ACHN (cell line): ENCODE measurements at places on chromosomes 12 and 14.

- peak; percentile 13 for DNase-seq
These were observed 49.2 kb downstream of the SLC35F4 start for GRCh38 chr14:57816568-57817284.

- DNase-seq = no peak
These were observed 3.7 kb upstream of the CISTR start for GRCh38 chr12:53755451-53755891.

DNA sequence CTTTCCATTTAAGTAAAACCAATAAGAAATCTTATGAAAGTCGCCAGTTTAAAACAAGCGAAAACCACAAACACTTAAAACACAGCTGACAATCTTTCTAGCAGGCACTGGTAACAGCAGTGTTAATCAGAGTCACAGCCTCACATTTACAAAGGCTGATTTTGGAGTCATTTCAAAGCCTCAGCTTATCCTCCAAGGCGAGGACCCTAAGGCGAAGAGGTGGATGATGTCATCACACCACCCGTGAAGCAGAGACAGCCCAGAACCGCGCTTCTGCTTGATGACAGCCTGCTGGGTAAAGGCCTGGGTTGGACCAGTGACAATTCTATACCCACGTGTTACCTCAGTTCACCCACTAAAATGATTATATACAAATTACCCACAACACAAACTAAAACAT is 10.1 kb downstream of the GOLGA3 start:
- no peak for DNase-seq

DNA sequence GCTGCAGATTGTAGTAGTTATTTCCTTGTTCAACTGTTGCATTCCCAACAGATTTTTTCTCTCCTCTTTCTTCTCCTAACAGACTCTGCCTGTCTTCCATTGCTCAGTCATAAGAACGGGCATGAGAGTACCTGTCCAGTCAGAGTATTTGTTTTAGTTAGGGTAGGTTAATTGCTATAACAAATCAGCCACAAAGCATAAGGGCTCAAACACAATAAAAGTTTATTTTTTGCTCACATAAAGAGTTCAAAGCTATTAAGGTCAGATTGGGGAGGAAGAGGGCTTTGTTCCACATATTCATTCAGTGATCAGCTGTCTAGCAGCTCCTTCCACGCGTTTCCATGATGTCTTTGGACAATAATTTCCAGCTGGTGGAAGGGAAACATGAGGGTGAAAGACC is 92.8 kb upstream of the PLXNC1 start:
- no peak for DNase-seq

GRCh38 chr14:97299661-97300060 is 502.5 kb downstream of the VRK1 start:
- DNase-seq = no peak

- peak; percentile 58 for DNase-seq
These were observed 42.7 kb downstream of the ATF7IP start for GRCh38 chr12:14408208-14408607.

GRCh38 chr14:76922092-76922491 is 95.9 kb downstream of the LRRC74A start:
- no peak for DNase-seq

DNA sequence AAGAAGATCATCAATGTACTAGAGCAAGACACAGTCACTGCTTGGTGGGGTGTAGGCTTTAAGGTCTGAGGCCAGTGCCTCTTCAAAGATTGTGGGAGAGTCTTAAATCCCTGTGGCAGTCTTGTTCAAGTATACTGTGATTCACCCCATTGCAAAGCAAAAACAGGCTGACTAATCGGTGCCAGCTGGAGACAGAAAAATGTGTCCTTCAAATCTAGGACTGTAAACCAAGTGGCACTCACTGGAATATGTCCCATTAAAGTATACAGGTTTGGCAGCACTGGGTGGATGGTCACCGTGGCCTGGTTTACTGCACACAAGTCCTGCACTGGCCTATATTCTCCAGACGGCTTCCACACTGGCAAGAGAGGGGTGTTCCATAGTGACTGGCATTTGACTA is 1315.3 kb downstream of the TMEM121 start:
- no peak for DNase-seq

DNA sequence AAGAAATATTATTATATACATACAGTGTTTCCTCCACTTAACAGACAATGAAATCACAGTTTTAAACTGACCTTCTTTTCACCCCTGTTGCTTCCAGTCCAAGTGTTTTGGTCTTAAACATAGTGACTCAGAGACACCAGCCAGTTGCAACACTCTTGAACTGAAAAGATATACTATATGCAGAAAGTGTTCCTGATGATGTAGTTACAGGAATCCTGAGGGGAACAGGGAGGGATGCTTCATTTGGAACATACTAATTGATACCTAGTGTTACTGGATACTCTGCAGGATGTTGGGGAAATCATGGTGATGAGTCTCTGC is 420.8 kb downstream of the CCDC91 start:
- peak; percentile 9 for DNase-seq

GRCh38 chr12:92404259-92404894 is 258.7 kb upstream of the BTG1 start:
- DNase-seq = no peak

DNA sequence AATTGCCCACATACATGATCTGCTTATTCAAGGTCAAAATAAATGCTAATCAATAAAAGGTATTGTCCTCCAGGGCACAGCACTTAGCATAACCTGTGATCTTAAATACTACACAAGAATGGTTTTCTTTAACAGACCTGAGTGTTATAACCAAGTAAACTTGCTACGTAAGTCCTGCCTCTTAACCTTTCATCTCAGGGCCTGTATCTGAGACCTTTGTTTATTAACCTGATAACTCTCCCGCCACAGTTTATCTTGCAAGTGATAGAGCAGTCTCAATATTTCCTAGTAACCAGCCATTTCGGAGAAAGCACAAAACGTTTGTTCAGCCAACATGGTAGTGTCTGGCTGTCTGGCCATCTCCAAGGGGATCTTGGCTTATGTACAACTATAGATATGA is 88.4 kb downstream of the DUSP6 start:
- DNase-seq = no peak

DNA sequence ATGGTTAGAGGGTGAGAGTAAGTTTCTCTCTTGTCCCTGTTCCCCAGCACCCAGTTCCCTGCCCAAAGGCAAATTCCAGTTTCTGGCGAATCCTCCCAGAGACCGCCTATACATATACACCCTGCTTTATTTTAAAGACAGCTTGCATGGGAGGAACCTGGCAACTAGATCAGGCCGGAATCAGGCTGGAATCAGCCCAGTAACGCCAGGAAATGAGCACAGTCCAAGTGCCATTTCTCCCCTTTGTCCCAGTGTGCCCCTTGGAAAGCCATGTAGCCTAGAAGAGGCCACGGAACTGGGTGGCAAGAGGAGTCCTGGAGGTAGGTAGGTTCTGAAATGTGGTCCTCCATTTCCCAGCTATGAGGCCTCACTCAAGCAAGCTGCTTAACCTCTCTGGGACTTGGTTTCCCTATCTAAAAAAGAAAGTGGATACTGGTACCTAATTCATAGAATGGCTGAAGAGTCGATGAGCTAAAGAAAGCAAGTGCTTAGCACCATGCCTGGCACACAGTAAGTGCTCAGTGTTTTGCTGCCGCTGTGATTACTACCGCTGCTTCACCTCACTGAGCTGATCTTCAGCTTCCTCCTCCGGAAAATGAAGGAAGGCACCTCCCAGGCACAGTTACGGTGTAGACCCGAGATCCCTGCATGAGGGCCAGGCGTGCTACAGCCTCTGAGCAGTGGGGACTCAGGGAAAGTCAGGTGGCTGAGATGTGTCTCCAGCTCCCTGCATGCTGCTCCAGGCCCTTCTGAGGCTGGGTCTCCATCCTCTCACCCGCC is 36.4 kb downstream of the PITPNM2 start:
- no peak for DNase-seq
